Fibroblast of lung (primary cell): ENCODE measurements at places on chromosomes 7 and 10. TPM values are rescaled to one million over a fixed set of nuclear protein-coding genes. Genes with fewer than 3 reads are reported as not detected.

DNA sequence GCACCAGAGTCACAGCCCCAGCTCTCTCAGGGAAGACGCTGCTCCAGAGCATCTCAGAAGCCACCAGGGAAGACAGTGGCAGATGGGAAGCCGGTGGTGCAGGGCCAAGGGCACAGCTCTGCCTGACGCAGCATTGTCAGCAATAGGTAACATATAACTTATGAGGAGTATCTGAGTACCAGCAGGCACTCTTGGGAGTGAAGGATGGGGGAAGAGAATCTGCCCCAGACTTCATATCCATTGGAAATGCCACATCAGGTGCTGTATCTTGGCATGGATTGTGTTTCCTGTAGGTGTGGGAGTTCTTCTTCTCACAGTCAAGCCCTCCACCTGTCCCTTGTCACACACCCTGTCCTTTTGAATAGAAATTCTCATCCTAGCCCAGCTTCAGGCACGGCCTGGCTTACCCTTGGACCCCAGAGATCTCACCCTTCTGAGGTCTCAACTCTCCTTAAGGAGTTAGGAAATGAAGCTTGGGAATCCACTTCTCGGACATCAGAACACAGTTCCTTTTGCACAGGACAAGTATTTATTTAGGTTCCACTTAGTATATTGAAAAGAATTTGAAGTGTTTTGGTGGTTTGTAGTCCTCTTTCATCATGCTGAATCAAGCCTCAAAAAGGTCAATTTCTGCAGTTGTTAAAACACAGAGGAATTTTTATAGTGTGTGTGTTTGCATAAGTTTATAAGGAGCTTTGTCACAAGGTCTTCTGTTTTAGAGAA lies 9.9 kb downstream of the EPDR1 start:
- no peak for DNase-seq

DNA sequence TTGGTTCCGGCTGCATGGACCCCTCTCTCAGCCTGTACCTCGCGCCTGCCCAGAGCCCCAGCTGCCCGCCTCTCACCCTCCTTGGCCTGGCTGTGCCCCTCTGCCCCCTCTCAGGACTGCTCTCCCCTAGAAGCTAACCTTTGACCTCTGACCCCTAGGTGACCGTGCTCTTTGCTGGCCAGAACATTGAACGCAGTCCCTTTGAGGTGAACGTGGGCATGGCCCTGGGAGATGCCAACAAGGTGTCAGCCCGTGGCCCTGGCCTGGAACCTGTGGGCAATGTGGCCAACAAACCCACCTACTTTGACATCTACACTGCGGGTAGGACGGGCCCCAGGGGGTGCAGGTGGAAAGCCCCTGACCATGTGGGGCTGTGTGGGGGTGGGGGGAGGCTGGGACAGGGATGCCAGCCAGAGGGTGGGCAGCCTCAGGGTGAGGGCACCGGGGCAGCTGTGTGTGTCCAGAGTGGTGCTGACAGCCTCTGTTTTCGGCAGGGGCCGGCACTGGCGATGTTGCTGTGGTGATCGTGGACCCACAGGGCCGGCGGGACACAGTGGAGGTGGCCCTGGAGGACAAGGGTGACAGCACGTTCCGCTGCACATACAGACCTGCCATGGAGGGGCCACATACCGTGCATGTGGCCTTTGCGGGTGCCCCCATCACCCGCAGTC lies 8.0 kb downstream of the FLNC start:
- DNase-seq = no peak

GRCh38 chr7:50409856-50410745 lies 40.0 kb downstream of the FIGNL1 start:
- DNase-seq = no peak

GRCh38 chr10:77974396-77975074 lies 48.0 kb upstream of the DLG5 start:
- peak; percentile 39 for DNase-seq

DNA sequence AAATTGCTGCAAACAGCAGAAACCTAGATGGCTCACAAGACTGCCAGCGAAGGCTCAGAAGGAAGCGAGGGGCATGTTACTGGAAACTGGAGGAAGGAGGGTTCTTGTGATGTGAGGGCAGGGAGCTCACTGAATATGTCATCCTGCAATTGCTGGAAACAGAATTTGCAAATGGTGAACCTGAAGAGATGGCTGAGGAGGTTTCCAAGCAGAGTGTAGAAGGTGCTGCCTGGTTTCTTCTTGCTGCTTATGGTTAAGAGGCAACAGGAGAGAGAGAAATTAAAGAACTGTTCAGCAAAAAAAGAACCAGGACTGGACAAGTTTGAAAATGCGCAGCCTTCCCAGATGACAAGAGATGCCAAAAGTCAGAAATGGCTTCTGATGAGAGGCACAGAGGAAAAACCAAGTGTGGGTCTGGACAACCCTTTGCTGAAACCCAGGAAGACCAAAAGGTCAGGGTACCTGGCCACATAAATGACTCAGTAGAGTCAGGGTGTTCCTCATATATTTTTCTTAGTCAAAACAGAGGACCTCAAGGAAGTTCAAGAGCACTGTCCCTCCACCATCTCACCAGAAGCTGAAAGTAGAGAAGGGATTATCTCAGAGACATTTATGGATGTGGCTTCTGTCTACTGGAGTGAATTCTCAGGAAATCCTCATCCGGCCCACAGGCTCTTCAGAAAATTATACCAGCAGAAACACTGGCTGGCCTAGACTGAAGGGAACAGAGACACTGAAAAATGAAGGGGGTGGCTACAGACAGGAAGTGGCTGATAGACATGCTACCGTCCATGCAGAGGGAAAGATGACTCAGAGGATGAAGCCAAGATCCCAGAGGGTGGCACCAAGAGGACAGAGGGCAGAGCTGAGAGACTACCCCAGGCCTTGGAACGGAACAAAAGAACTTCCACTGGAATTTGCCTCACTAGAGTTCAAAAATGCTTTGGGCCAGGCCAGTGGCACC lies 10.1 kb downstream of the PAPOLB start:
- DNase-seq = no peak

DNA sequence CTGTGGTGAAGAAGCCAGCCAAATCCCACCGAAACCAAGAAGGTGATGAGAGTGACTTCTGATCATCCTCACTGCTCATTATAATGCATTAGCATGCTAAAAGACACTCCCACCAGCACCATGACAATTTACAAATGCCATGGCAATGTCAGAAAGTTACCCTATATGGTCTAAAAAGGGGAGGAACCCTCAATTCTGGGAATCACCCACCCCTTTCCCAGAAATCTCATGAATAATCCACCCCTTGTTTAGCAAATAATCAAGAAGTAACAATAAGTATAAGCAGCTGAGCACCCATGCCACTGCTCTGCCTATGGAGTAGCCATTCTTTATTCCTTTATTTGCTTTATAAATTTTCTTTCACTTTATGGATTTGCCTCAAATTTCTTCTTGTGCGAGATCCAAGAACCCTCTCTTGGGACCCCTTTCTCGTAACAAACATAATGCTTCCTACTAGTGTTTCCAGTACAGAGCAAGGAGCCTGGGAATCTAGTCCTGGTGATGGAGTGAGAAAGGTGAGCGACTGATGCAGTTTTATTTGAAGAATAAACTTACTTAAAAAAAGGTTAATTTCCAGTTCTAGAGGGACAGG lies 18.4 kb upstream of the EXOC6 start:
- DNase-seq = no peak

- DNase-seq = no peak
These were observed 42.7 kb upstream of the RSBN1L start for GRCh38 chr7:77653572-77653971.

DNA sequence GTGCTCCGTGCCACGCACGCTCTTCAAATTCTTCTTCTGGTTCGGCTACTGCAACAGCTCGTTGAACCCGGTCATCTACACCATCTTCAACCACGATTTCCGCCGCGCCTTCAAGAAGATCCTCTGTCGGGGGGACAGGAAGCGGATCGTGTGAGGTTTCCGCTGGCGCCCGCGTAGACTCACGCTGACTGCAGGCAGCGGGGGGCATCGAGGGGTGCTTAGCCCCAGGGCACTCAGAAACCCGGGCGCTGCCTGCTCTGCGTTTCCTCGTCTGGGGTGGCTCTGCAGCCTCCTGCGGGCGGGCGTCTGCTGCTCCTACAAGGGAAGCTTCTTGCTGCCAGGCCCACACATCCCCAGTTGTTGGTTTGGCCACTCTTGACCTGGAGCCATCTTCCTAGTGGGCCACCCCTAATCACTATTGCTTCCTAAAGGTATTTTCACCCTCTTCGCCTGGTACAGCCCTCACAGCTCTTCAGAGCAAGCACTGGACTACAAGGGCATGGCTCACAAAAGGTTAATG lies 2.5 kb downstream of the ADRA2A start:
- DNase-seq = no peak

DNA sequence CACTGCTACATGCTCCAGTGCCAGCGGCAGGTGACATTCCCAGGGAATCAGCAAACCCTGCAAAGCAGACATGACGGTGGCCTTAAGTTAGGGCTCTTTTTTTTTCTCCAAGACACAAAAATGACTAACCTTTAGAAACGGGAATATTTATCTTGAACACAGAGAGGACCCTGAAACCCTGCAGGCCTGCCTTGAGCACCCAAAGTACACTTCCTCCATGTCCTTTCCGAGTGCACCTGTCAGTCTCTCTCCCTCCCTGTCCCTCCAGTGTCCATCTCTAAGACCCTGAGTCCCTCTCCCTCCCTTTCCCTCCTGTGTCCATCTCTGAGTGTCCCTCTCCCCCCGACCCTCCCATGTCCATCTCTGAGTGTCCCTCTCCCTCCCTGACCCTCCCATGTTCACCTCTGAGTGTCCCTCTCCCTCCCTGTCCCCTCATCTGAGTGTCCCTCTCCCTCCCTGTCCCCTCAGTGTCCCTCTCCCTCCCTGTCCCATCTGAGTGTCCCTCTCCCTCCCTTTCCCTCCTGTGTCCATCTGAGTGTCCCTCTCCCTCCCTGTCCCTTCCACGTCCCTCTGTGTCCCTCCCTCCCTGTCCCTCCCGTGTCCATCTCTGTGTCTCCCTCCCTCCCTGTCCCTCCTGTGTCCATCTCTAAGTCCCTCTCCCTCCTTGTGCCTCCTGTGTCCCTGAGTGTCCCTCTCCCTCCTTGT lies 51.2 kb upstream of the CAMK2B start:
- no peak for DNase-seq

DNA sequence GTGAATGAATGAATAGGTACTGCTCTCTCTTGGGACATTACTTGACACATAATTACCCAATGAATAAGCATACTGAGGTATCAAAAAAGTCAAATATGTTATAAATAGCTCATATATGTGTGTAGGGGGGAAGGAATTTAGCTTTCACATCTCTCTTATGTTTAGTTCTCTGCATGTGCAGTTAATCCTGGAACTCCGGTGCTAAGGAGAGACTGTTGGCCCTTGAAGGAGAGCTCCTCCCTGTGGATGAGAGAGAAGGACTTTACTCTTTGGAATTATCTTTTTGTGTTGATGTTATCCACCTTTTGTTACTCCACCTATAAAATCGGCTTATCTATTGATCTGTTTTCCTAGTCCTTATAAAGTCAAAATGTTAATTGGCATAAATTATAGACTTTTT lies 1.2 kb downstream of the CFTR start:
- no peak for DNase-seq

GRCh38 chr10:11683529-11684320 lies 58.5 kb upstream of the ECHDC3 start:
- no peak for DNase-seq

GRCh38 chr7:90661290-90662151 lies 65.4 kb downstream of the CDK14 start:
- peak; percentile 79 for DNase-seq

GRCh38 chr10:47323087-47323486 lies 833 bp downstream of the GDF2 start:
- DNase-seq = no peak

SLC16A9 gene
- total RNA-seq = 0.26 and 0.66 TPM in 2 replicates

PPIA gene
- total RNA-seq = 940 and 1,161 TPM in 2 replicates

ASB10 gene
- not detected in 2 replicates for total RNA-seq

NODAL gene
- total RNA-seq = not detected in 2 replicates

AFAP1L2 gene
- total RNA-seq = 0.17 and 0.77 TPM in 2 replicates

SOSTDC1 gene
- under 0.01 TPM in 1 of 2 replicates, not detected in the other for total RNA-seq

MRC1 gene
- under 0.01 TPM in 1 of 2 replicates, not detected in the other for total RNA-seq

SYT15B gene
- not detected in 2 replicates for total RNA-seq

TRIM4 gene
- 31.5 and 35.4 TPM in 2 replicates for total RNA-seq

CYP3A4 gene
- total RNA-seq = 0.17 TPM in 1 of 2 replicates, not detected in the other

C10orf53 gene
- not detected in 2 replicates for total RNA-seq

SPDYE16 gene
- total RNA-seq = 0.17 and 0.51 TPM in 2 replicates

PCLO gene
- 0.17 TPM in 1 of 2 replicates, not detected in the other for total RNA-seq

LRRC18 gene
- total RNA-seq = under 0.01 and 0.66 TPM in 2 replicates
